IPS DF 6.9 (cell line): ENCODE measurements at places on chromosomes 12 and 14.

GRCh38 chr12:90024262-90024661 lies 315.6 kb upstream of the ATP2B1 start:
- DNase-seq: no peak

GRCh38 chr12:1970331-1970900 lies 33.8 kb downstream of the DCP1B start:
- DNase-seq: no peak

DNA sequence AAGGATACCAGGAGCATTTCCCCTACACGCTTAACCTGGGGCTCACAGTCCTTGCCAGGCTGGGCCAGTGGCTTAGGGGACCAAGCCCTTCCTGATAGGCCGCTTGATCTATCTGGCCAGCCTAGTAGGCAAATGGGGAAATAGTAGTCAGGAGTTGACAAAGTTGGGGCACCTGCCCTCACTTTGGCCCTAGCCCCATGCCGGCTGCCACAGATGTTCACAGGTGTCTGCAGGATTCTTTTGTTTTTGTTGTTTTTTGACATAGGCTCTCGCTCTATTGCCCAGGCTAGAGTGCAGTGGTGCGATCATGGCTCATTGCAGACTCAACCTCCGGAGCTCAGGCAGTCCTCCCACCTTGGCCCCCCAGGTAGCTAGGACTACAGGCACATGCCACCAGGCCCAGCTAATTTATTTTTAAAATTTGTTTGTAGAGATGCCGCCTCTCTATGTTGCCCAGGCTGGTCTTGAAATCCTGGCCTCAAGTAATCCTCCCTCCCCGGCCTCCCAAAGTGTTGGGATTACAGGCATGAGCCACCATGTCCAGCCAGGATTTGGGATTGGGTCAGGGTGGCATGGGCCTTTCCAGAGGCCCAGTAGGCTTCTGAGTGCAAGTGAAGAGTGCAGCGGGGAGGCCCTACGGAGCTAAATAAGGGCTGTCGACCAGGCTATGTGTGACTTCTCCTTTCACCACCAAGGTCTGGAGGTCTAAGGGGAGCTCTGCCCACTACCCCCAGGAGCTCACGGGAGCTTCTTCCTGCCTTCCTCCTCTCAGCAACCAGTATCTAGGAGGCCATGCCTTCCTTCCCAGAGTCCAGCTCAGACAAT lies 15.5 kb upstream of the HDAC7 start:
- DNase-seq: no peak

GRCh38 chr12:92511786-92512185 lies 191.0 kb upstream of the PLEKHG7 start:
- DNase-seq: no peak

DNA sequence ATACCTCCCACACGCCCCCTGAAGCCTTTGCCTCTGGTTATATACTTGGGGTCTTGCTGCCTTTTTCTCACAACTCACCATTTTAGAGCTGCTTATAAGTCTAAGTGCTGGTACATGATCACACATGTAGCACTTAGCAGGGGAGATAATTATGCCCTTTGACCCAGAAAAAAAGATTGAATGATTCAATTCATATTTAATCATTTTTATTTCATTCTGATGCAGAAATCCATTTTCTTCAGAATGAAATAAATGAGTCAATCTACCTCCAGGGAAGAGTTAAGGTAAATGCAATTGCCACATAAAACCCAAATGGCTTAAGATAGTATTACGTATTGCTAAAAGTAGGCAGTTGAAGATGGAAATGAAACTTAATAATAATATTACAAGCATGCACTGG lies 414.6 kb upstream of the PRICKLE1 start:
- no peak for DNase-seq

DNA sequence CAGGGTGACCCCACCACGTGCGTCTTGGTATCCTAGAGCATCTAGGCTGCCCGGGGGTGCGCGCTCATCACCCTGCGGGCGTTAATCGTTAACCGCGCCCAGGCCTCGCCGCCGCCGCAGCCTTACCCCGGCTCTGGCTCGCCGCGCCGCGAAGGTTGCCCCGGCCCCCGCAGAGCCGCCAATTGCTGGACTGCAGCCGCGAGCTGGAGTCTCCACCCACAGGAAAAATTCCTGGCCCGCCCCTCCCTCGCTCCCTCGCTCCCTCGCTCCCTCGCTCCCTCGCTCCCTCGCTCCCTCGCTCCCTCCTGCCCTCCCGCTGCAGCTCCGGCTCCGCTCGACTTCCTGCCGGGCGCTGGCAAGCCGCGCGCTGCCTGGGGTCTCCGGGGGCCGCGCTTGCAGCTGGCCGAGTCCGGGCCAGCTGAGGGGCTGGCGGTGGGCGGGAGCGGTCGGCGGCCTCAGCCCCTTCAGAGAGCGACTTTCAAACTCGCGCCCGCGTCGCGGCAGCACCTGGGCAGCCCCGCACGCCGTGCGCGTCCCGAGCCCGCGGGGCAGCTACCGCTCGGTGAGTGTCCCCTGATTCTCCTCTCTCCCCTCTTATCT lies at the start of gene PLEKHG3:
TSS of gene PLEKHG3 (plus strand) at position 282 of the 600 bp plus-strand sequence. CDS start 23,208 bp downstream, outside the sequence.
- no peak for DNase-seq

- no peak for DNase-seq
Measured at GRCh38 chr14:100425429-100425827, 102.3 kb downstream of the SLC25A47 start.

DNA sequence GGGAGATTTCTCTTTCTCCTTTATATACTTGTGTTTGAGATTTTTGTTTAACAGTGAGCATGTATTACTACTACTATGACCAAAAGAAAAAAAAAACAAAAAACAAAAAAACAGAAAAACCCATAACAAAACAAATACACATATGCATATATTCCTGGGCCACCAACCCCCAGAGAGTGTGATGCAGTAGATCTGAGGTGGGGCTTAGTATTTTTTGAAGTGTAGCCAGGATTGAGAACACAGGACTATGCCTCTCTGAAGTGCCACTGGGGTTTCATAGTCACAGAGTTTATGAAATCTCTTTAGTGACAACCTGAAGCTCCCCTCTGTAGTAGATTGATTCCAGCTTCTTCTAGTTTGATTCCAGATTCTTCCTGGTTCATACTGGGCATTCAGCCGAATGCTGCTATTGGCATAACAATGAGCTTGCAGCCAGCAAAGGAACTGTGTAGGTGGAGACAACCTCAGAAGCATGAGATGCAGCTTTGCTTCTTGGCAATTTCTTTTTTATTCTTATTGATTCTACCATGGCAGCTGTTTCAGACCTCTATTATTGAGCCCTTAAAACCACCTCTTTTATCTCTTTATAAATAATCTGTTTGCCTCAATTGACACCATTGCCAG lies 15.5 kb upstream of the ANO4 start:
- no peak for DNase-seq
